Activated CD8-positive, alpha-beta memory T cell treated with anti-CD3 and anti-CD28 coated beads for 48 hours (primary cell): ENCODE measurements at places on chromosomes 12 and 14.
A peak's percentile ranks its signal among the peaks of the same experiment; 100 is the strongest.

DNA sequence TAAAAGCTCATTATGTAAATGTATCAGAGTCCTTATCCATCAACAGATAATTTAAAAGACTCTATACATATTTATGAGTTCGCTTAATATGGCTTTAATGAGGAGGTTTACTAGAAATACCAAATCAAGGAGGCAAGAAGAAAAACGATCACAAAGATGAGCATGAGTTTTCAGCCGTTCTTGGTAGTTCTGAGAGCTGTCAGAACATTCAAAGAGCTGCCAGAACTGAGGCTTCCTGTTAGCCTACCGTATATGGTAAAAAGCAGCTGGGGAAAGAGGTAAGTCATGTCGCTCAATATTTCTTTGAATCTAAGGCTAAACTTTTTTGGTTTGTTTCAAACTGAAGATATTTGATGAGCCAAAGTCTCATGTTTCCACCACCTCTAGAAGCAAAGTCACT lies 115.3 kb upstream of the PLXNC1 start:
- no peak for DNase-seq

DNA sequence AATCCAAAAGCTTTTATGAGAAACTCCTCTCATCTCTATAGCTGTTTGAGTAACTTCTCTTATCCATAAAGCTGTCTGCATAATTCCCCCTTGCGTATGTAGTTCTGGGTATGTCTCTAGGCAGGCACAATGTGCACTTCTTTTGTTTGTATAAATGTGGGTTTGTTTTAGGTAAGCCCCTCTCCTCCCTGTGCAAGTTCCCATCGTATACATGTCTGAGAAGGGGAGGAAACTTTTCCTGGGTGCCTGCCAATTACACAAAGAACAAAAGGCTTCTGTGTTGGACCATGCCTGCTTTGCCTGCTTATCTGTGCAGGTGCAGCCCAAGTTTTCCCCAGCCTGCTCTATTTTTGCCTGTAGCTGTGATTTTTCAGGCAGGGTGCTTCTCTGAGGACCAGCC lies 96.7 kb downstream of the CCER1 start:
- no peak for DNase-seq

GRCh38 chr14:101368629-101369028 lies 192.7 kb upstream of the DIO3 start:
- no peak for DNase-seq

- no peak for DNase-seq
Observed at GRCh38 chr12:51000245-51000644, 25.9 kb downstream of the SLC11A2 start.

GRCh38 chr12:51822956-51823355 lies 25.6 kb downstream of the FIGNL2 start:
- no peak for DNase-seq

DNA sequence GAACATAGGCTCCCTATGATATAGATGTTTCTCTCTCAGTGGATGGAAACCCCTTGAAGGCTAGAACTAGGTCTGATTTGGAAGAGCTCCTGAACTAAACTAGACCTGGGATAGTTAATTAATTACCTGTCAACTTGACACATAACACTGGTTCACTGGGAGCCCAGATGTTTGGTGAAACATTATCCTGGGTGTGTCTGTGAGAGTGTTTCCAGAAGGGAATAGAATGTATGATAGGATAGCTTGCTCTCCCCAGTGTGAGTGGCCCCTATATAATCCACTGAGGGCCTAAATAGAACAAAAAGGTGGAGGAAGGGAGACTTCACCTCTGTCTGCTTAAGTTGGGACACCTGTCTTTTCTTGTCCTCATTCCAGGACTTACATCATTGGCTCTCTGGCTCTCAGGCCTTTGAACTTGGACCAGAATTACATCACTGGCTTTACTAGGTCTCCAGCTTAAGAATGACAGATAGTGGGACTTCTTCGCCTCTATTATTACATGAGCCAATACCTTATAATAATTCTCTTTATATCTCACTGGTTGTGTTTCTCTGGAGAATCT lies 194.1 kb downstream of the KTN1 start:
- DNase-seq: no peak

GRCh38 chr12:45490232-45490881 lies 239.1 kb upstream of the ARID2 start:
- DNase-seq: no peak

- DNase-seq: peak; percentile 51
Observed at GRCh38 chr14:92680781-92681650, 67.4 kb downstream of the LGMN start.

DNA sequence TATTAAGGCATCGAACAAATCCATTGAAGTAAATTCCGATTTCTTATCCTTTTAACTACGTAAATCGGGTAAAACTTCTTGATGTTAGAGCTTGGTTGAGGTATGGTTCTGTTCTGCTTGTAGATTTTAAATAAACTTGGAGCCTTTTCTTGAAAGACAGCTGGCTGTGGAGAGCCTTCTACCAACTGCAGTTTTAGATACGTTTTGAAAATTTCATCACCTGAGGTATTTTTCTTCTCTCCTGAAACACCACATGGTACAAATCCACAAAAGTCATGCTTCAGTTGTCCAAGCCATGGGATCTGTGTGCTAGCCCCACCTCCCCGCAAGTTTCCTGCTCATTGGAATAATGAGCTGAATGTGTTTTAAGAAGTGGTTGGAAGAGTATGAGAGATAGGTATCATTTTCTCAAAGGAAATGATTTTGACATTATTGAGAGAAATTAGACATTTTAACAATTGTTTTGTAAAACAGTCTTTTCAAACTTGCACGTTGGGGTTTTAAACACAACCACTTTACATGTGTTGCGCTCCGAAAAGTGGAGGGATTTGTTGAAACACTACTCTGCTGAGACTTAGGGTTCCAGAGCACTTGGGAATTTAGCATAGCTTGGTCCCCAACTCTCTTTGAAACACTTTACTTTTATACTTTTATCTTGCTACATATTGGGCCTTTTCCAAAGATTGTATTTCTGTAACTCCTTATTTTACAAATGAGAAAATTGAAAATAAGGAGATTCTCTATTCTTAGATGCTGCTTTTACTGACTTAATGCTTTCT lies 1.4 kb downstream of the PPM1A start:
- DNase-seq: no peak

DNA sequence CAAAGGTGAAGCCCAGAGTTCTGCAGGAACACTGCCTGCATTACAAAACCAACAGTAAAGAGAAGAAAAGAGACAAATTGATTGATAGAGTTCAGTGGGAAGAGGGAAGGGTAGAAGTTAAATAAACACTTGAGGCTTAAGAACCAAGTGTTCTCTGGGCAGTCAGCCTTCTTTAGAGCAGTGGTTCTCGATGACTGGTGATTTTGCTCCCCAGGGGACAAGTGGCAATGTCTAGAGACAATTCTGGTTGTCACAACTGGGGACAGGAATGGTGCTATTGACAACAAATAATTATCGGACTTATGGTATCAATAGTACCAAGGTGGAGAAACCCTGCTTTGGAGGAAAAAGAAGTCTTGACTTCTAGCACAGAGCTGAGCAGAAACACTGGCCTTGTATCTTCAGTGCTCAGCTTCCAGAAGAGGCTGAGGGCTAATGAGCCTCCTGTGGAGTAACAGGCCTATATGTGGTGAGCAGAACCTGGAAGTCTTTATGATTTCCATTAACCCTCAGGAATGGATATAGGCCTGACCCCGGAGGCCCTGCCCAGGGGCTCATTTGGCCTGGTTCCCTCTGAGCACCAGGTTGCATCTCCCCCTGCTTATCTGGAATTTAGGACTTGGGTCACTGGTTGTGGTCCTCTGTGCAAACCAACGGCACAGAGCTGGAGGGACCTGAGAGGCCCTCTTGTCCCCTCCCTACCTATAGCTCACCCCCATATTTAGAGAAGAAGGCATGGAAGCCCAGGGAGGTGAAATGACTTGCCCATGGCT lies 204.6 kb upstream of the PWP1 start:
- DNase-seq: no peak

GRCh38 chr12:785706-786105 lies 33.3 kb downstream of the WNK1 start:
- no peak for DNase-seq

DNA sequence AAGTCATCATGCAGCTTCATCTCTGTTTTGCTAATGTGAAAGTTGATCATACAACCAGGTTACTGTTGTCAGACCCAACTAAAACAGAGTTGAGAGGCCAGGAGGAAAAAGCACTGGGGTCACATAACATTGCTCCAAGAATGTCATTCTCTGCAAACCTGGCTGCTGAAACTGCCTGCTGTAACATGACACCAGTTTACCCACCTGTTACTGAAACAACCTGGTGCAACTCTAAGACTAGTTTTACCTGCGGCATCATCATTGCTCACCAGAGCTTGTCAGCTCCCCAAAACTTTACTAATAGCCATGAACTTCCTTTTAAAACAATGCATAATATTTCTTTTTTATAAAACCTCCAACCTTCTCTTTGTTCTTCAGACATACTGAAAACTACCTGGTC lies 30.7 kb upstream of the DEGS2 start:
- DNase-seq: no peak

- no peak for DNase-seq
Observed at GRCh38 chr14:49982501-49982951, 89.6 kb downstream of the ARF6 start.

GRCh38 chr14:56949828-56950227 lies 139.5 kb upstream of the OTX2 start:
- no peak for DNase-seq

GRCh38 chr14:56100556-56100955 lies 17.7 kb upstream of the PELI2 start:
- DNase-seq: no peak

- DNase-seq: no peak
Observed at GRCh38 chr12:69102856-69103255, 136.5 kb upstream of the CPSF6 start.

DNA sequence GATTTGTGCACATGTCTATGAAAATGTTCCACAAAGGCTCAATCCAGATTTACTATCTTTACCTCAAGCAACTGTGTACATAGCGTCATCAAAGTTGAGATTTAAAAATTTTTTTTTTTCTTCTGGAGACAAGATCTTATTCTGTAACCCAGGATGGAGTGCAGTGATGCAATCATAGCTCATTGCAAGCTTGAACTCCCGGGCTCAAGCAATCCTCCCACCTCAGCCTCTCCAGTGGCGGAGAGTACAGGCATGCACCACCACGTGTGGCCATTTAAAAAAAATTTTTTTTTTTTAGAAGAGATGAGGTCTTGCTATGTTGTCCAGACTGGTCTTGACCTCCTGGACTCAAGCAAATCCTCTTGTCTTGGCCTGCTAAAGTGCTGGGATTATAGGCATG lies 2.3 kb downstream of the COCH start:
- no peak for DNase-seq

DNA sequence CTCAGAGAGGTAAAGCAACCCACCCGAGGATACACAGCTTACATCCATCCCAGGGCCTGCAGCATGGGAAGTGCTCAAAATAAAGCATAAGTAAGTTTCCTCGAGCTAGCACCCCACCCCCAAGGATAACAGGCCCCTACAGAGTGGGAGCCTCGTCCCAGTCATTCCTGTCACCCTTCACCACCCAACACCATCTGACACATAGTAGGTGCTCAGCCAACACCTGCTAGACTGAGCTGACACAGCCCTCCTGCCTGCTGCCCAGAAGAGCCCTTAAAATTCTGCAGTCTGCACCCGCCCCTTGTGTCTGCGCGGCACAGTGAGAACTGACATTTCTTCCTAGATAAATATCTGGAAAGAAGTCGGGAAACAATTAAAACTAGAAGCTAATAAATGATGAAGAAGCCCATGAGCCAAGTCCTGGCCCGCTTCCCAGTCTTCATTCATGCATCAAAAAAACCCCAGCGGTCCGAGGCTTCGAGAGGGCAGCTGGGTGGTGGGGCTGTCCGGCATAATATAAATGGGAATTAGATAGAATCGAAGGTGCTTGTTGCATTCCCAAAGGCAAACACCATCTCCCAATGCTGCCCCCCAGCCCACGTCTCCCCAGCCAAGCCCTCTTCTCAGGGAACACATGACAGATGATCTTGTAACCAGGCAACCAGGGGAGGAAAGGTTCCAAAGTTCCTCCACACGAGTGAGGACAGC lies 76.2 kb downstream of the BCL11B start:
- DNase-seq: no peak

GRCh38 chr12:45670346-45671065 lies 59.0 kb upstream of the ARID2 start:
- DNase-seq: no peak

DNA sequence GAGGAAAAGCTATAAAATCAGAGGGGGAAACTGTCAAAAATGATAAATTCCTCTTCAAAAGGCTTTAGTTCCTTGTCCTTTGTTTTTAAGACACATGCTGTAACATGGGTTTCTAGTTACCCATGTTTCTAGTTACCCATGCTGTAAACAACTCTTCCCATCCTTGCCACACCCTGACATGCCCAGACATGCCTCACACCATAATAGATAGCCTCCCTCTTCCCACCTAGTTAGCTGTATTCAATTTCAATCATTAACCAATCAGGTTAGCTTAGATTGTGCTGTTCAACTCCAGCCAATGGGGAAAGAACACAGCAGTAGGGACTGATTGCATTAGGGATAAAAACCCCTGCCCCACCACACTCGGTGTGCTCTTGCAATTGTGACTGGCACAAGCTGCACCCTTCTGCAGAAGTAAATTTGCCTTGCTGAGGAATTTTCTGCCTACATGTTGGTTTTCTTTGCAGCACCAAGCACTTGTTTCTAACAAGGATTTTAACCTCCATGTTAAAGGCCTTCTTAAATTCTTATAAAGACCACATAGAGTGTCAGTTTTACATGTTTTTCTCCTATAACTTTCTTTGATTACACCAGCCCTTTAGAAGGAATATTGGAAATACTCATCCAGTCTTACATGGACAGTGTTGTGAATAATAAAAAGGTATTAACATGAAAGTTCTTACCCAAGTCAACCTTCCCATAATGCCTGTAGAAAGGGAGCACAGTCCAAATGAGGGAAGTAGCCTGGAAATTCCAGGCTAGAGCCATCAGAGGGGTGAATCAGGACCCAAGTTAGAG lies 32.5 kb upstream of the LALBA start:
- DNase-seq: no peak

- no peak for DNase-seq
Observed at GRCh38 chr12:102625819-102626218, 145.5 kb upstream of the IGF1 start.

- no peak for DNase-seq
Observed at GRCh38 chr14:101665478-101666078, 95.9 kb upstream of the PPP2R5C start.

GRCh38 chr12:12745576-12746211 lies 28.5 kb downstream of the CDKN1B start:
- DNase-seq: no peak

DNA sequence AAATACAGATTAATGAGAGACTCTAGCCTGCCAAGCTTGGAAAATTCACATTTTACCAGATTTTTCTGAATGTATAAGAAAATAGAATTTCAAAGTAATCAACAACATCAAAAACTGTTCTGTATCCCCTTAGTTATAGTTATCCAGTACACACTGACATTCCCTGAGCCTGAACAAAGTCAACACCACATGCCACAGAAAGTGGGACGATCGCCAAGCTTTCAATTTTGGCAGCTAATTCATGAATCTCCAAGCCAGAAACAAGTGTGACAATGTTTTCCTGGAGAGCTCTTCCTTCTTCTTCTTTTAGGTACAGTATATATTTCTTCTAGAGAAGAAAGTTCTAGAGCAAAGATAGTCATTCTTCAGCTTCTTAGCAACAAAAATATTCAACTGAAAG lies 290.2 kb downstream of the PRKD1 start:
- no peak for DNase-seq
